ENCODE measurements at places on chromosomes 12 and 14. TPM values are rescaled to one million over a fixed set of nuclear protein-coding genes. Genes with fewer than 3 reads are reported as not detected.

DNA sequence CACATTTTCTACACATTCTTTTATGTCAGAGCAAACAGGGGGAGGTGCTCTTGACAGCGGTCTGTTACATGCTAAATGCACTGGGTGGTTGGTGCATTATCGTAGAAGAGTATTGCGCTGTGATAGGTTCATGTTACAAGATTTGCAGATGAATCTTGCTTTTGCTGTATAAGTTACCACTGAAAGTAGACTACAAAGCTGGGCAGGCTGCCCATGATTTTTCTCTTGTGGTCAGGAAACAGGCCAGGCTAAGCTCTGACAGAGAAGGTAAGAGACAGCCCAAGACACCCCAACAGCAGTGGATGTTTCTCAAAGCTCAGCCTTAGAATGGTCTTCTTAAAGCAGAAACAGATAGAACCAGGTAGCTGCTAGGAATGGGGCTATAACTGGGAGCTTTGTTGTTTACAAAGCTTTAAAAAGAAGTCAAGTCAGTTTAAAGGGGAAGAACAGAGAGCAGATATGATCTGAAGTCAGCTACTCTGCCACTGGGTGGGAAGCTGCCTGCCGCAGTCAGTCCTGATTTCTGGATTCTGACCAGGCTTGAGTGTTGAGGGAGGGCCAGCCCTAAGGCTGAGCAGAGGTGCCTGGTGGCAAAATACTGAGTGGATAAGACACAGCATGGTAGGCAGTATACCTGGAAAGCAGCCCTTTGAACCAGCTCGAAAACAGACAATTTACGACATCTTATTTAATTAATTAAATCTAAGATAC is 9.4 kb downstream of the KCNA1 start:
- no peak for DNase-seq

DNA sequence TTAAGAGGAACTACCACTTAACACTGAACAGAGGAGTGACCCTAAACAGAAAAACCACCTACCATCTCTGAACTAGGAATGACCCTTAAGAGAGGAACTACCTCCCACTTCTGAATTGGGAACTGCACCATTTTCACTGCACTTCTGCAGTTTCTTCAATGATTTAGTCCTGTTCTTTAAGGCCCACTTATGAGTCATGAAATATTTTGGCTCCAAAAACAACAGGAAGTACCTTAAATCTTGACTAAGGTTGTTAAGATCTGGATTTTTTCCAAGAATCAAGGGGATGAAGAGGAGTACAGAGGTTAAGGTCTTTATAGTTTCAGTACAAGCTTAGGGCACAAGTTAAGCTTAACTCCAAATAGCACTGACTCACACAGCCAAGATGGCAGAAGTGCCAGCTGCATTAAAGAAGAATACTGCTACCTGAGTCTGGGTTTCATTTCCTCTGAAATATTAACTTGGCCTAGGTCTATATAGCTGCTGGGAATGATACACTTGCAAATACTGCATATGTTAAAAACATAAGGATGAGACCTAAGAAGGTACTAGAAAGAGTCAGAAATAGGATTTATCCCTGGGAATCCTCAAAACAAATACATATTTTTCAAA is 4.2 kb downstream of the NPC2 start:
- peak; percentile 86 for DNase-seq

TRPV4 gene
- total RNA-seq = 12.3 TPM

DNA sequence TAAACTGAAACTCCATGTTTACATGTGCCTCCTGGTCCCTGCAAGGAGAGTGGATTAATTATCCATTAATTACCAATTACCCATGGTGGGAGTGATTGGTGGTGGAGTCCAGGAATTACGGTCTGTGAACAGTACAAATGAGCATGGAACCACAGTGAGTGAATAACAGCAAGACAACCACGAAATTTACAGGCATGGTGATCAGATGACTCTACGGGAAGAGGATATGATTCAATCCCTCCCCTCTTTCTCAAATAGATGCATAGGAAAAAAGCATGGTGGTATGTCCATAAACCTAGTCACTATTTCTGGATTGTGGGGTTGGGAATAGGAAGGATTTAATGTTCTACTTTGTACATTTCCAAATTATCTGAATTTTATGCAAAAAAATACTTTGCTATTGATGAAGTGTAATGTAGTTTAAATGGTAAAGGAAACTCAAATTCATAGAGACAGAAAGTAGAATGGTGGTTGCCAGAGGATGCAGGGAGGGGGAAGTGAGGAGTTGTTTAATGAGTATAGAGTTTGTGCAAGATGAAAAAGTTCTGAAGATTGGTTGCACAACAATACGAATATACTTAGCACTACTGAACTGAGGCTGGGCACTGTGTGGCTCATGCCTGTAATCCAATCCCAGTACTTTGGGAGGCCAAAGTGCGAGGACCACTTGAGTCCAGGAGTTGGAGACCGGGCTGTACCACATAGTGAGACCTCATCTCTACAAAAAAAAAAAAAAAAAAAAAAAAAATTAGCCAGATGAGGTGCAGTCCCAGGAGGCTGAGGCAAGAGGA is 41.2 kb upstream of the C12orf75 start:
- DNase-seq = peak; percentile 52

CLEC1B gene
- not detected for total RNA-seq

DNA sequence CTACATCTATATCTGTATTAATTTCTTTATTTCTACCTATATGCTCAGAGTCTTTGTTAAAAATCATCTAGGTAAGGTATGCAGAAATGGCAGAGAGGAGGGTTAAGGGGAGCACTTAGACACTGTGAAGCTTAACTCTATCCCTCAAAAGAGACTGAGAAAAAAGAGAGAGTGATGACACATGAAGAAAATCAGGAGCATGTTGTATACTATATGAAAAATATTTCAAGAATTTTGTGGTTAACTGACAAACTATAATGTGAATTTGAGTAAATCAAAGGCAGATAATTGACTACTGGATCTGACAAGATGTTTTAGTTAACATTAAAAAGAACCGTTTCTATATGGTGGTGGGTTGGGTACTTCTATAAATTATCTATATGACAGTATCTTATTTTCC is 1814.2 kb upstream of the SEL1L start:
- no peak for DNase-seq

DNA sequence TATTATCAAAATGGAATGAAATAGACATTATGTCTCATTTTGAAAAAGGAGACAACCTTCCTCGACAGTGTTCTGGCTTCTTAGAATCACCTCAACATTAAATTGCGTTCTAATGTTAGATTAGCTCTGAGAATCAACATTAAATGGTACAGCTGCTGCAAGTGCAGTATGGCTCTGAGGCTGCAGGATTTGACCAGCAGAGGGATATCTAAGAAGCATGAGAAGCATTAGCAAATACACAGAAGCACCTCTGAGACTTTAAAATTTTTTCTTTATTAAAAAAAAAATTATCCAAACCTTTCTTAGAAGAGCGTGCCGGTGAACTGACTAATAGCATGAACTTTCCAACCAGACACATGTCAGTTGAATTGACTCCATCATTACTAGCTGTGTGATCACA is 253.4 kb upstream of the LRIG3 start:
- DNase-seq = no peak

KSR2 gene
- total RNA-seq = 5.2 TPM

LMNTD1 gene
- total RNA-seq = not detected

All from endothelial cell of umbilical vein (primary cell).